ENCODE measurements at places on chromosomes 5 and 9. TPM values are rescaled to one million over a fixed set of nuclear protein-coding genes. Genes with fewer than 3 reads are reported as not detected.

GRCh38 chr5:594226-594860 is 17.8 kb upstream of the CEP72 start:
- DNase-seq = no peak
- no peak overlapping the region for H3K27ac ChIP-seq
- H3K27me3 ChIP-seq = peaks cover 3% of the 10 kb centered on the region
- no peaks in the 10 kb centered on the region for H3K4me1 ChIP-seq

The BHMT2 gene
- not detected for total RNA-seq

GRCh38 chr9:72292256-72292682 is 72.7 kb downstream of the ZFAND5 start:
- no peaks in the 10 kb centered on the region for H3K27me3 ChIP-seq
- H3K4me3 ChIP-seq = no peak overlapping the region
- H3K4me1 ChIP-seq = no peaks in the 10 kb centered on the region

- no peak for DNase-seq
- H3K4me3 ChIP-seq = no peak overlapping the region
- H3K27ac ChIP-seq = no peak overlapping the region
Measured at GRCh38 chr5:135547590-135548254, 12.0 kb upstream of the NEUROG1 start.

GRCh38 chr5:55869847-55870246 is 18.7 kb downstream of the IL31RA start:
- no peak for DNase-seq
- no peaks in the 10 kb centered on the region for H3K4me1 ChIP-seq
- H3K4me3 ChIP-seq = no peak overlapping the region

DNA sequence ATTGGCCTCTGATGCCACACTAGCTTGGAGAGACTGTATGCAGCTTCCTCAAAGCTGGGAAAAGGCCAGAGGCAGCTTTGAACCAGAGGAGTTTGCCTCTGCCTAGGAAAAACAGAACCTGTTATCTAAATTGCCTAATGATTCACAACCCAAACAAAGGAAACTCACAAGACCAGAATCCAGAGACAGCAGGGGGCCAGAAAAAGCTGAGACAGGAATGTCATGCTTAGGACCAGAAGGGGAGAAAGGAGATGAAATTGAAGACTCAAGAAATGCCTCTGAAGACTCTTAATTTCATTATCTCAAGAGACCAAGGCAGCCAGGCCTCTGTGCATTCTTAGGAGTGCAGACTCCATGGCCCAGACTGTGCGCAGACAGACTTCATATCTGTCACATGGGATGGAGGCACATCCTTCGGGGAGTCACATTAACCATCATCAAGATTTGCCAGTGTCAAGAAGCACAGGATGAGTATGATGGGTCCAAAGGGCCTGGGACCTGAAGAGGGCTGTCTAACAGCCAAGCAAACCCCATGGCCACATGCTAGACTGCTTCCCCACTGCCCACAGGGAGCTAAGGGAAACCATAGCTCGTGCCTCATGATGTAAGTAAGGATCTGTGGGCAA is 57.3 kb downstream of the ARSB start:
- no peaks in the 10 kb centered on the region for H3K4me1 ChIP-seq
- H3K27me3 ChIP-seq = no peaks in the 10 kb centered on the region
- DNase-seq = no peak
- H3K27ac ChIP-seq = no peak overlapping the region

The ACOT12 gene
- not detected for total RNA-seq

DNA sequence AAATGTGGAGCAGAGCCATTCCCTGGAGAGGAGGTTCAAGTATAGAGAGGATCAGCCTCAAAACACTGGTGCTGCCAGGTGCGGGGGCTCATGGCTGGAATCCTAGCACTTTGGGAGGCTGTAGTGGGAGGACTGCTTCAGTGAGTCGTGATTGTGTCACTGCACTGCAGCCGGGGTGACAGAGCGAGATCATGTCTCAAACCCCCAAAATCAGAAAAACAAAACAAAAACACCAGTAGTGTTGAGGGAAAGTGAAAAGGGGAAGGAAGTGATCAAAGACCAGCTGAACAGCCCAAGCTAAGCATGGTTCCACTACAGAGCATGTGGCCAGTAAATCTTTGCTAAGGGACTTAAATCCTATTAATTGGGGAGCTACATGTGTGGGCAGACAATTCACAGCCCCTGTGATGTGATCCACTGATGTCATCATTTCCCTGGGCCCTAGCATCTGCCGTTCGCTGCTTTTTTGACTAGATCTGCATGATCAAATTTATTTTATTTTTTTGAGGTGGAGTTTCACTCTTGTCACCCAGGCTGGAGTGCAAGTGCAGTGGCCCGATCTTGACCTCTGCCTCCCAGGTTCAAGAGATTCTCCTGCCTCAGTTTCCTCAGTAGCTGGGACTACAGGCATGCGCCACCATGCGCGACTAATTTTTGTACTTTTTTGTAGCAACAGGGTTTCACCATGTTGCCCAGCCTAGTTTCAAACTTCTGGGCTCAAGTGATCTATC is 2.7 kb upstream of the PCBD2 start:
- H3K4me3 ChIP-seq = no peak overlapping the region
- no peaks in the 10 kb centered on the region for H3K4me1 ChIP-seq
- H3K27me3 ChIP-seq = no peaks in the 10 kb centered on the region
- DNase-seq = no peak
- H3K27ac ChIP-seq = no peak overlapping the region

- no peak for DNase-seq
- no peaks in the 10 kb centered on the region for H3K4me1 ChIP-seq
- no peaks in the 10 kb centered on the region for H3K36me3 ChIP-seq
- no peak overlapping the region for H3K4me3 ChIP-seq
Measured at GRCh38 chr9:108535526-108535925, 320.3 kb downstream of the ACTL7B start.

DNA sequence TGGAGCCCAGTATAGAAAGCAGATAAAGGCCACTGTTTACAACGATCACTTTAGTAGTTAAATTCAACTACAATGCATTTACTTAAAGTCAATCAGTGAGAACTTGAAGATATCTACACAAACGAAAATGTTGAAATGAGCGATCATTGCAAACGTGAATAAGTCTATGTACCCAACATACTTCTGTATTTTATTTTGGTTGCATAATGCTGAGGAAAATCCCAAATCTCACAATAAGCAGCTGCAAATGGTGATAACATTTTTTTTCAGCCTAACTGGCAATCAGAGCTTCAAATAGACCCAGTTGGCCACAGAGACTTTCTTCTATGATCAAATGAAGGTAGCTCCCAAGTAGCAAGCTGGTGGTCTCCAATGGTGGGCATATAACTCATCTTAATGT is 32.1 kb downstream of the PDGFRB start:
- H3K4me1 ChIP-seq = no peaks in the 10 kb centered on the region
- no peaks in the 10 kb centered on the region for H3K36me3 ChIP-seq
- H3K4me3 ChIP-seq = no peak overlapping the region
- H3K27me3 ChIP-seq = no peaks in the 10 kb centered on the region

DNA sequence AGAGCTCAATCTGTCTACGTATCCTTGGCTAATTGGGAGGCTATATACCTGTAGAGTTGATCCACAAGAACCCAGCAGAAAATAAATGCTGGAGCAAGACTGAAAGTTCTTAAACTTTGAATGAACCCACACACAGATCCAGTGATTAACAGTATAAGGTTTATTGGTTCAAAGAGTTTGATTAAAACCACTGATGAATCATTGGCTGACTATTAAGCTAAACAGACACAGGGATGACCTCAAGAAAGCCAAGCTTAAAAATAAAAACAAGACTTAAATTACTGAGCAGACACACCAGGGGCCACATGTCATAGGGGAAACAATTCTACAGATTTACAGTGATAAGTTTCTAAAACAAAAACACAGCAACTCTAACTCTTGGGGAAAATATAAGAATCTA is 163.6 kb downstream of the SPATA31D1 start:
- no peak overlapping the region for H3K27ac ChIP-seq
- no peak overlapping the region for H3K4me3 ChIP-seq
- H3K4me1 ChIP-seq = no peaks in the 10 kb centered on the region
- no peak for DNase-seq
- no peaks in the 10 kb centered on the region for H3K27me3 ChIP-seq

DNA sequence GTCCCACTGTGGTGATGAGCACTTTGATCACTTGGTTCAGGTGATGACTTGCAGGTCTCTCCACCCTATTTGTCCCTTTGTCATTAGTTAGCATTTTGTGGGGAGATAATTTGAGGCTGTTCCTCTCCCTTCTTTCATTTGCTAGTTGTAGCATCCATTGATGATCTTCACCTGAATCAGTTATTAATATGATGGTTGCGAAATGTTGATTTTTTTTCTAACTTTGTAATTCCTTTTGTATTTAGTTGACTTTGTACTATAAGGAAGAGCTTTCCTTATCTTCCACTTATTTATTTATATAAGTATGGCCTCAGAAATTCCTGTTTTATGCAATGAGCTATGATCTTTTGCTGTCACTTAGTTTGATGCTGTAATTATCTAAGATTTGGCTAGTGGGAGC is 12.6 kb downstream of the TRIO start:
- H3K27me3 ChIP-seq = no peaks in the 10 kb centered on the region
- H3K4me3 ChIP-seq = no peak overlapping the region
- DNase-seq = no peak
- no peaks in the 10 kb centered on the region for H3K4me1 ChIP-seq
- no peak overlapping the region for H3K27ac ChIP-seq

DNA sequence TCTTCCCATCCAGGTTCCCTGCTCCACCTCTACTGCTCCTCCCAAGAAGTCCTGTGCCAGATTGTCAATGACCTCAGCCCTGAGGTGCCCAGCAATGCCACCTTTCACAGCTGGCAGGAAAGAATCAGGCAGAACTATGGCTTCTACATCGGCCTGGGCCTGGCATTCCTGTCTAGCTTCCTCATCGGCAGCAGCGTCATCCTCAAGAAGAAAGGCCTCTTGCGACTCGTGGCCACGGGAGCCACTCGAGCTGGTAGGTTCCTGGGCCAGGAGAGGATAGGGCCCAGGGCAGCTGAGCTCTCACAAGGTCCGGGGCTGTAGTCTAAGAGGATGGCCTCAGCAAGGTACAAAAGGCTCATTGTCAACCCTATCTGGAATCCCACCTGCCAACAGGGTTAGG is 3.1 kb downstream of the NIPAL4 start:
- DNase-seq = no peak

DNA sequence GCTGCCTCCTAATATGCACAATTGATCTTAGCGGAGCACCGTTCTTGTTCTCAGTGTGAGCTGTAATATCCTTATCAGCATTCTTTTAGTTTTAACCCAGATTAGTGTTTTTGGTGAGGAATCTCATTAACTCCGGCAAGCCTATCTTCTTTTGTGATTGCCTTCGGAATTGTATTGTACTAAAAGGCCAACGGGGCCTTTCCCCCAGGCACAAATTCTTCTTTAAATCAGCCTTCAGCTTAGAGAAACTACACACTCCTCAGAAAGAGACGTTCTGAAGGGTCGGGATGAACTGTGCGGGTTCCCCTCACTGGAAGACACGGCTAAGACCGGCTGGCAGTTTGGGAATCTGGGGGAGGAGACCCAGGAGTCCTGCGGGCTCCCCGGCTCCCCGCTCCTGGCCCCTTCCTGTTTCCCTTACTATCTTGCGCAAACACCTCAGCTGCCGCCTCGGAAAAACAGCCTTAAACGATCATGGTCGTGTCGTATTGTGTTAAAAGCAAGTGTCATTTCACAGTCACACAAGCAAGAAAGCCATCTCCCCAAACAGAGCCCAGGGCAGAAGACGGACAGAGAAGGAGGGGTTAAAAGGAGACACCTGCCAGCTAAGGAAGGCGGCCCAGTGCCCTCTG is 353.1 kb upstream of the IRX2 start:
- H3K4me1 ChIP-seq = no peaks in the 10 kb centered on the region
- DNase-seq = no peak
- H3K27ac ChIP-seq = no peak overlapping the region
- H3K36me3 ChIP-seq = no peaks in the 10 kb centered on the region

GRCh38 chr5:14816374-14816998 is 55.1 kb downstream of the ANKH start:
- no peak overlapping the region for H3K27ac ChIP-seq
- H3K4me3 ChIP-seq = no peak overlapping the region
- DNase-seq = no peak
- H3K27me3 ChIP-seq = no peaks in the 10 kb centered on the region

DNA sequence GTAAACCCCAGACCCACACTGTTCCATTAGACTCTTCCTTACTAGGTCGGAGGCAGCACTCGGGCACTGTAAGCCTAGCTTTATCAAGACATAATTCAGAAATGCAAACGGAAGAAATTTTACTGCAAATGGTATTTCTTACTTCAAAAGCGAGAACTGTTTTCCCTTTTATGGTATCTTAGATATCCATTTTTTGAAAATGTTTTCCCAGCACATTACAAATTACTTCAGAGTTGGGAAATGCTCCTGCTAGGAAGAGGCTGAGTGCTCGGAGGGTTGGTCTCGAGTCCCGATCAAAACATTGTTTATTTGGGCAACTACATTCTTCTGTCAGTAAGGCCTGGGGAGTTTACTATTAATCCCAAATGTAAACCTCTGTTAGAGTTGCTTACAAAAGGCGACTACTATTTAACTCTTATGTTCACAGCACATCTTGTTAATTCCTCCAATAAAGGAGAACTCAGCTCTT is 332.9 kb downstream of the CWC27 start:
- no peaks in the 10 kb centered on the region for H3K36me3 ChIP-seq
- H3K4me1 ChIP-seq = peaks cover 12% of the 10 kb centered on the region
- H3K4me3 ChIP-seq = no peak overlapping the region
- no peak for DNase-seq

- no peak overlapping the region for H3K27ac ChIP-seq
- no peaks in the 10 kb centered on the region for H3K27me3 ChIP-seq
- no peak overlapping the region for H3K4me3 ChIP-seq
- DNase-seq = no peak
Measured at GRCh38 chr5:33688526-33688925, 203.3 kb downstream of the ADAMTS12 start.

The SPINK4 gene
- not detected for total RNA-seq

DNA sequence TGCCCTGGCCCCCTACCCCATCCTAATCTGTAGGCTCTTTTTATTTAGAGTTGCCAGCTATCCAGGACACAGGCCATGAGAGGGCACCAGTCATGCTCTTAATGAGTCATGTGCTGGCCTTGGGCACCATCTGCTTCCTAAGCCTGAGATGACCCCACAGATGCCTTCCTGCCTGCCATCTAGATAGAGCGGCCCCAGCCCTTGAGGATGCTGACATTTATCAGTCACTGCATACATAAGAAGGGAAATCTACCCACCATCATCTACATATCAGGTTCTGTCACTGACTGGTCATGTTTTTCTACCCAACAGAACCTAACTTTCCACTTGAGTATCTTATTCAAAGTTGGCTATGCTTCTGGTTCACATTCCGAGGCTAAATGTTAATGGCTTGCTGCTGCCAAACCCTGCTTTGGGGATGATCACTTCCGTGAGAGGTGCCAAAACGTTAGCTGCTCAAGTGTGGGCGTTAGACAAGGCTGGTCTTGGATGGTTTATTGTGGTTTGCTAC is 49.9 kb upstream of the TTC23L start:
- H3K4me1 ChIP-seq = no peaks in the 10 kb centered on the region
- H3K36me3 ChIP-seq = no peaks in the 10 kb centered on the region
- H3K27me3 ChIP-seq = no peaks in the 10 kb centered on the region
- no peak for DNase-seq

The URM1 gene
- 32.3 TPM for total RNA-seq

GRCh38 chr5:24788829-24789514 is 144.2 kb upstream of the CDH10 start:
- no peak overlapping the region for H3K27ac ChIP-seq
- DNase-seq = no peak
- no peaks in the 10 kb centered on the region for H3K36me3 ChIP-seq
- H3K4me1 ChIP-seq = no peaks in the 10 kb centered on the region
- H3K4me3 ChIP-seq = no peak overlapping the region
- no peaks in the 10 kb centered on the region for H3K27me3 ChIP-seq

The IL31RA gene
- not detected for total RNA-seq

GRCh38 chr9:122364117-122364782 is 6.6 kb upstream of the PTGS1 start:
- no peaks in the 10 kb centered on the region for H3K27me3 ChIP-seq
- H3K27ac ChIP-seq = no peak overlapping the region
- no peak for DNase-seq
- no peaks in the 10 kb centered on the region for H3K4me1 ChIP-seq

All from naive thymus-derived CD4-positive, alpha-beta T cell (primary cell).